ENCODE measurements at places on chromosomes 7 and 10.

DNA sequence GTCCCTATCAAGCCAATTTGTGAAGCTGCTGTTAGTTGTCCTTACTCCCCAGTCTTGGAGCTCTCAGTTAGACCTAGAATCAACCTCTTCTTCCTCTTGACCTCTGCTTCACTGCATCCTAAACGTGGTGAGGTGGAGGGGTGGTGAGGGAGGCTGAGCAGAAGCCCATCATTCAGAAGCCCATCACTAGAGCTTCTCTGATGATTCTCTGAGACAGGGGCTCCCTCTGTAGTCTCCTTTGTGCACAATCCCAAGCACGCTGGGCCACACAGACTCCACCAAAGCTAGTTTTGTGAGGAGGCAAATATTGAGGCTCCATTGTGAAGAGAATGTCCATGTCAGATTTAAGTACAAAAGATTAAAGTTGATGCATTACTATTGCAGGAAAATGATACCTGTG is 163.8 kb upstream of the PRSS1 start:
- no peak for DNase-seq

DNA sequence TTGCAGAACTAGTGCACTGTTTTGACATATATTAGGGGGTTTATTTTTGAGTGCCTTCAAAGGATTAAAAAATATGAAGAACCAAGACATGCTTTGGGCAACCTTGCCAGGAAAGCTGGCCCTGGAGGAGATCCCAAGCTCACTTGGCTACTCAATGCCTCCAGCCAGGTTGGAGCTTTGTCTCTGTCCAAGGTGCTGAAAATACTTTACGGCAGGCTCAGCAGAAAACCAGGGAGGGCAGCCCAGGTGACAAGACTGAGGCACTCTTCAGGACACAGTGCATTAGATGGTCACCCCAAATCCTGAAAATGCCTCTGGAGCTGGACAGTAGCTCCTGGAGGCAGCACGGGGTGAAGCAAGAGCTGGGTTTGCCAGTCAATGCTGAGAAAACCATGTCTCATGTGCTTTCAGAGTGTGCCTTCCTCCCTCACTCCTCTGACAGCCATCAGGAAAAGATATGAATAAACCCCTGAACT is 5.8 kb upstream of the KCNH2 start:
- DNase-seq = peak; percentile 57

GRCh38 chr7:128427289-128427891 is 17.6 kb upstream of the IMPDH1 start:
- DNase-seq = peak; percentile 78

DNA sequence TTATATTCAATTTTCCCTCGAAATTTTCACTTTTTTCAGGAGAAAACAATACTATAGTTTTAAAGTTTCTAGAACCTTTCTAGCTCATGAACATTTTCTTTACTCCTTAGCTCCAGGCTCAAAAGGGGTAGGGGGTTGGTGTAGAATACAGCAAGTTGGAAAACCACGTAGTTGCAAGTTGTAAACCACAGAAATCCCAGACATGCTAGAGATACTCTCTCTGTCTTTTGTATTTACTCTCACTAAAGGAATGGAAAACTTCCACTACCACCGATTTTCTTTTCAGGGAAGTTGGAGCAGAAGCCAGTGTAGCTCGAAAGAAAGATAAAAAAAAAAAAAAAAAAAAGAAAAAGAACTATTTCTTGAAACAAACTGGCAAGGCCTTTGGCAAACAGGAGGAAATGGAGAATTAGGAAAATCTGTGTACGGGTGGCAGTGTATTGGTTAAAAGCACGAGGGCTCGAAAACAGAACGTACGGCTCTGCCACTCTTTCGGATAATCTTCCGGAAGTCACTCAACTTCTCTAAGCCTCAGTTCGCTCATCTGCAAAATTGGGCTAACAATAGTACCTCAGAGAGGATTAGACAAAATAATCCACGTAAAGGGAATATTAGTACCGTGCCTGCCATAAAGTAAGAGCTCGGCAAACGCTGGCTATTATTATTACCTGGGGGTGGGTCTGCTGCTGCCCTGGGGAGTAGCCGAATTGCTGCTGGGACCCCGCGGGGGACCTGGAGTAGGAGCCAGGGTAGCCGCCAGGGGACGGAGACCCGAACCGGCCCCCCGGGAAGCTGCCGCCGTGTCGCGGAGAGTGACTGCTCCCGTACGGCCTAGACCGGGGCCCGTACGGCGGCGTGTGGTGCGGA is 628 bp downstream of the MPLKIP start:
- peak; percentile 51 for DNase-seq

GRCh38 chr10:33335801-33336581 is 1.5 kb upstream of the NRP1 start:
- DNase-seq = peak; percentile 49

DNA sequence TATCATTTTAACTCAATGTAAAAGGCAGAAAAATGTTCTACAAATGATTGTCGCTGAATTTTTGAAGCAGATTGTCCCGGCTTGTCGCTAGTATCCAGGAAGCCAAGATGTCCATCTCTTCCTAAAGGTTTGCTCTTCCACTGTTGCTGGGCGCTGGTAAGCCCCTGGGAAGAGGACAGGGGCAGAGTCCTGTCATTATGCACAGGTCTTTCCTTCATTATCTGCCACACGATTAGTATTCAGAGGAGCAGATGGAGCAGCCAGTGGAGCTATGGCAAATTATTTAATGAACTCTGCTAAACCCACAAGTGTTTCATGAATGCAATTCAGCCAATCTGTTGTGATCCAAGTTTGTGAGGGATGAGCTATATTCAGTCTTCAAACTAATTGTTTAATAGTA is 499.1 kb upstream of the NRP1 start:
- no peak for DNase-seq

DNA sequence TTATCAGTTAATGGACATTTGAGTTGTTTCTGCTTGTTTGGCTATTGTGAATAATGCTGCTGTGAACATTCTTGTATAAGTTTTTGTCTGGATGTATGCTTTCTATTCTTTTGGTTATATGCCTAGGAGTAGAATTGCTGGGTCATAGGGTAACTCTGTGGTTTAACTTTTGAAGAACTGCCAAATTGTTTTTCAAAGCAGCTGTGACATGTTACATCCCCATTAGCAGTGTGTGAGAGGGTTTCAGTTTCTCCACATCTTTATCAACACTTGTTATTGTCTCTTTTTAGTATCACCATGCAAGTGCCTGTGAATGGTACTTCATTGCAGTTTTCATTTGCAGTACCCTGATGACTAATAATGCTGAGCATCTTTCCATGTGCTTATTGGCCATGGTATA is 2.1 kb upstream of the NDUFB8 start:
- no peak for DNase-seq
